Lower leg skin (tissue), 4 donors: ENCODE measurements at places on chromosomes 5 and 9.

- DNase-seq = no peak
Measured at GRCh38 chr9:119273325-119273904, 95.8 kb downstream of the BRINP1 start.

DNA sequence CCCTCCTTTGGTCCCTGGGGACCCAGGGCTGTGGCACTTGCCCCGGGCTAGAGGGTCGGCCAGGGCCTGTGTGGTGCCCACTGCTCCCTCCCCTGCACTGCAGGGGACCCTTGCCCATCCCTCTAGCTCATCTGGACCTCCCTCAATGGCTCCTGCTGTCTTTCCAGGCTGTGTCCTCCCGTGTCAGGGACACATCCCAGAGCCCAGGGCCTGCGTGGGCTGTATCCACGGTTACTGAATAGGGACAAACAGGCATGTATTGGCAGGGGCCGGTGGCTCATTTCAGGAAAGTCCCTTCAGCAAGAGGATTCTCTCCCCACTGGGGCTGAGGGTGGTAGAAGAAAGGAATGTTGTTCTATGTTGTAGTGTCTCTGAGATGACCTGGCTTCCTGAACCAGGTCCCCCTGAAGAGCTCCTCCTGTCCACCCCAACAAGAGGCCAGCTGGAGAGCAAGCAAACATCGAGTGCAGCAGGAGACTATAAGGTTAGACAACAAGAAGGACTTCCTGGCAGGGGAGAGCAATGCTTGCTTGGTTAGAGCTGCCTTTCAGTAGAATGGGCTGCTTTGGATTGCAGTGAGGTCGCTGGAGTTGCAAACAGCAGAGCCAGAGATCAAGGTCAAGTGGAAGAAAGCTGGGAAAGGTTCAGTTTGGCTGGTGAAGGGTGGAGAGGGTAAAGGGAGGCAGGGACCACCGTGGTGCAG is 1.0 kb upstream of the CRB2 start:
- DNase-seq = no peak

DNA sequence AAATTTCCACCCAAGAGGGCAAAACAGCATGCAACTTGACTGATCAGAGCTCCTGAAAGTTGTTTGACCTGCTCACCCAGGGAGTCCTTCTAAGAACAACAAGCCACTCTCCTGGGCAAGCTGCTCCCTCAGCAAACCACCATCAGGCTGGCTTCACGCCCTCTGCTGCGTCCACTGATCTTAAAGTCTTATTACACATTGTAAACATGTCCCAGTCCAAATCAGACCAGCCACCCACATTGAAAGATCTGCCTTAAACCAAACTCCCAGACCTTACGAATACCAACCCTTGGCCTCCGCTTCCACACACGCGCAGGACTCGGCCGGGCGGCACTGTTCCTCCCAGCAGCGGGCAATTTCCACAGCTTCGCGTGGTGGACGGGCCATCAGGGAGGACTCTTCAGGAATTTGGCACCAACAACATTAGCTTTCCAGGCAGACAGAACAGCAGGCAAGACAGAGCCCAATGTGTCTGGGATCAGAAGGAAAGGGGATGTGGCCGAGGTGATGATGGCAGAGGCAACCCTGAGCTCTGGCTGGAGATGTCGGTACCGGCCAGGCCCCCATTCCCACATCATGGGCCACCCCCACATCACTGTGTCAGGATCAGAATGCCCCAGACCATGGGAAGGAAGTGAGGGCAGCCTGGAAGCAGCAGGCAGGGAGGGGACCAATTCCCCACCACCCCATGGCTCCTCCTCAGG is 56.8 kb downstream of the SEMA4D start:
- no peak for DNase-seq

GRCh38 chr5:181042722-181043121 is 2.7 kb downstream of the BTNL9 start:
- no peak for DNase-seq

DNA sequence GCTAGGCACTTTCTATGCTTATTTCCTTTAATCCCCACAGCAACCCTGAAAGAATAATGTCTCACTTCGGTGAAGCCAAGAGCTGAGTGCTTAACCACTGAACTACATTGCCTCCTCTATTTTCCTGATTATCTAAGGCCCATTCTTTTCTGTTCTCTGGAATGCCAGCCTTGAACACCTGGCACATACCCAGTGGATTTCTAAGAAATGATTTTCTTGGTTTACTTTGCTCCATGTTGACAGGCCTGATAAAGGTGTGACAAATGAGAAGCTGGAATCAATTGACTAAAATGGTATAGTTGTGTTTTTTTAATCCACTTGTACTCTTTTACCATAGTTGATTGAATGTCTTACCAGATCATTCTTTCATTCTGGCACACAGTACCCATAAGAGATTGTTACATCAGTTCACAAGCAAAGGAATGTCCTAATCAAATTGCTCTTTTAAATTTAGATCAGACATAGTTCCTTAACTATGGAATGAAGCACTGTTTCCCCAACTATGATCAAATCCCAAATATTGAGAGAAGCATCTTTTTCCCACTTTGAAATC is 9.0 kb upstream of the ENC1 start:
- DNase-seq = no peak

DNA sequence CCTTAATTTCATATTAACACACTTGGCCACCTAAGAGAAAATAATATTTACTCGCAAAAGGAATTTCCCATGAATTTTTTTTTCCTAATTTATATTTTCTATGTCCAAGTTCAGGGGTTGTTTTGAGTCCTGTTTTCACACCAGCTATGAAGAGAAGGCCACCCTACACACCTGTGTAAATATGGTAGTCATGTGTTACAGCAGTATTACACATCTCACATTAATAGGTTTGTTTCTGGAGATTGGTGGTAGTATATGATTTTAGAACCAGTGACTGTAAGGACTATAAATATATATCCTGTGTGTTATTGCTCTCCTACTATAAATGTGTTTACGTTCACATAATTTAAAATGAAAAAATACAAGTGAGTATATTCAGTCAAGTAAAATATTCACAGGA is 147.5 kb downstream of the PAM start:
- no peak for DNase-seq

GRCh38 chr5:173527671-173528070 is 88.8 kb downstream of the BOD1 start:
- no peak for DNase-seq

GRCh38 chr5:150593593-150593992 is 46.9 kb upstream of the SYNPO start:
- no peak for DNase-seq

DNA sequence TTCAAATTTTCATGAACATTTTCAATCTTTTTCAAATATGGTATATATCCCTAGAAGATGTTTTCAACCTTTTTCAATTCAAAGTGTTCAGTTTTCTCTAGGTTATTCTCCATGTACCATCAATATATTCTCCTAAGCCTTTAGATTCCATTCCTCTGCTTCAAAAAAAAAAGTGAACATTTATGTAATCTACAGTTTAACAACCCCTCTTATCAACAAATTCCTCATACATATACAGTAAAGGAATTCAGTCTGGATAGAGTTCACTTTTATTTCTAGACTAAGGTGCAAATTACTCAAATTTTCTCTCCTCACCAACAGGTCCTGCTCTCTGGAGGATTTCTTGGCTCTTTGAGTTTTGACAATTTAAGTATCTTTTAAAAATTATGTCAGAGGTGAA is 150.0 kb downstream of the ARL15 start:
- DNase-seq = no peak

DNA sequence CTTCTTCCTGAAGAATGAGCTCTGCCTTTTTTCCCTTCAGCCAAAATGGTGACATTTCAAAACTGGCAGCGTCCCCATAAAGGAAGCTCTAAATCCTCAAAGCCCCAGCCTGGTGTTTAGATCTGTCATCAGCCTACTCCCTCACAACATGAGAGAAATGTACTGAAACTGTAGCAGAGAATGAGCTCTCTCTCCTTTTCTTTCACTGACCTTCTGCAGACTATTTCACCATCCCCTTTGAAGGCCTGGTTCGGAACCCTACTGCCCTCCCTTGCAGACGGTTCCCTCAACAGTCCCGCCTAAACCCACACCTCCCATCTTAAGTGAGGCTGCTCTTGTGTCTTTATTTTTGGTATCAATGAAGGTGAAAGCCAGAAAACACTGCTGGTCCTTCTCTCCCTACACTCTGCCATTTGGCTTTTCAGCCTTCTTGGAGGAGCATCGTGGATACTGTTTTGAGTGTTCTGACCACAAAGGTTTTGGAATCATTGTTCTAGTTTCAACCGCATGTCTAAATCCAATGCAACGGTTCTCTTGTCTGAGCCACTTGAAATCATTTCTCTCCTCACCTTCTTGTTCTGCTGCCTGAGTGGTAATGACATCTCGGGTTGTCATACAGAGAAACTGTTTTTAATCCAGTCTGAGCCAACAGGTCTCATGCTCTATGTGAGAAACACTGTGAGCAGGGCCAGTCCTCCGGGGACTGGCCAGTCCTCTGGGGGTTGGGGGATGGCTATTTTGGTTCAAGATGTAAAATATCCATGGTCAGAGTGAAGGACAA is 39.0 kb downstream of the ITK start:
- no peak for DNase-seq

- DNase-seq = no peak
Measured at GRCh38 chr9:93452710-93453046, 703 bp downstream of the FAM120AOS start.

DNA sequence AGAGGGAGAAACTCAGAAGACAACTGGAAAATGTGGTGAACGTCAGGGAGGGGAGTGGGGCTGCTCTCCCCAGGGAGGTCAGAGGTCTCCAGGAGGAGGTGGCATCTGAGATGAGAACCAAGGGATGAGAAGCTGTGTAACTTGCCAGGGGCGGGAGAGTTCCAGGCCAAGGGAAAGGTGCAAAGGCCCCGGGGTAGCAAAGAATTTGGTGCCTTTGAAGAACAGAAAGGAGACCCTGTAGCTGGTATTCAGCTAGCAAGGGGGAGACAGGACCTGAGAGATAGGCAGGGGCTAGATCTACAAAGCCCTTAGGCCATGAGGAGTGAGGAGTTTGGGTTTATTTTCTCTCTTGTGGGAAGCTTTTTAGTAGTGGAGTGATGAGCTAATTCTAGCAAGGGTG is 3.3 kb downstream of the DNM1 start:
- DNase-seq = no peak

GRCh38 chr9:95092262-95093072 is 225.0 kb downstream of the FANCC start:
- DNase-seq = no peak

GRCh38 chr5:88840495-88840894 is 42.5 kb downstream of the MEF2C start:
- no peak for DNase-seq

GRCh38 chr5:172058088-172058487 is 51.6 kb upstream of the FBXW11 start:
- no peak for DNase-seq

- DNase-seq = no peak
Measured at GRCh38 chr5:101084353-101084752, 181.3 kb upstream of the ST8SIA4 start.

DNA sequence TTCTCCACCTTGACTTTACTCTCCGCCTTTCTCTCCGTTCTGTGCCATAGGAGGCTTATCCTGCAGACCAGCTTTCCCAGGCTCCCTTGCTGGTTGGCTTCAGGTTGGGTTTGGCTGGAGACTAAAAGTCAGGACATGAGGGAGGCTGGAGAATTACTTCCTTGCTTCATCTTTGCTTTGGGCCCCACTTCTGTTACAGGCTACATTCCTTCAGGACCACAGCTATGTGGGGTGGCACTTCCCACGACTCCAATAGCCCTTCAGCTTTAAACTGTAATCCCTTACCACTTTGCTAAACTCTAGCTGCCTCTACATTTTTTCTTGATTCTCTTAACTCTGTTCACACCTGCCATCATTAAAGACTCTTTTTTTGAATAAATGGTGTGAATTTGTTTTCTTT is 186.7 kb upstream of the NR4A3 start:
- DNase-seq = no peak

DNA sequence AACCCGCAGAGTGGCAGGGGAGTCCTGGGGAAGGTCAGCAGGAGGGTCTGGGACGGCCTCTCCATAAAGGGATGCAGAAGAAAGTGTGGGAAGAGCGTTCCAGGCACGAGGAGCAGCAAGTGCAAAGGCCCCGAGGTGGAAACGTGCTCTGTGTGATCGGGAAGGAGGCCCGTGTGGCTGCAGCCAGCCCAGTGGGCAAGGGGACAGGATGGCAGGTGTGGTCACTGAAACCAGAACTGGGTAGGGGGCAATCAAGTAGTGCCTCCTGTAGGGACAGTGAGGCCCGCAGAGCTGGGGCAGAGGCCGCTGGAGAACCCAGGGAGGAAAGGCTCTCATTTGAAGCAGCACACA is 16.3 kb upstream of the LAMC3 start:
- no peak for DNase-seq

DNA sequence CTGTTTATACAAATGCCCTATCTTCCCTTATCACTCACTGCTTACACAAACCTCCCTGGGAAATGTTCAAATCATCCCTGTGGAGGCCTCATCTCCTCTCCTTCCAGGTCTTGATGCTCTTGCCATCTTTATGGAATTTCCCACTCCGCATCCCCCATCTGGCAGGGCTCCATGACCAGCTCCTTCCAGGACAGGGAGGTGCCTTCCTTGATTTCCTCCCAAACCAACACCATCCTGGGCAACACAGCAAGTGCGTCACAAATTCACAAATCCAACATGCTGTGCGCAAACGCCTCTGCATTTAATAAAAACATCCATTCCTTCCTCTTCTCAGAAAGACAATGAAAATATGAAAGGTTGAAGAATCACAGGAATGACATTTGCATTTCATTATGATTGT is 51.7 kb downstream of the EPB41L4A start:
- DNase-seq = no peak

DNA sequence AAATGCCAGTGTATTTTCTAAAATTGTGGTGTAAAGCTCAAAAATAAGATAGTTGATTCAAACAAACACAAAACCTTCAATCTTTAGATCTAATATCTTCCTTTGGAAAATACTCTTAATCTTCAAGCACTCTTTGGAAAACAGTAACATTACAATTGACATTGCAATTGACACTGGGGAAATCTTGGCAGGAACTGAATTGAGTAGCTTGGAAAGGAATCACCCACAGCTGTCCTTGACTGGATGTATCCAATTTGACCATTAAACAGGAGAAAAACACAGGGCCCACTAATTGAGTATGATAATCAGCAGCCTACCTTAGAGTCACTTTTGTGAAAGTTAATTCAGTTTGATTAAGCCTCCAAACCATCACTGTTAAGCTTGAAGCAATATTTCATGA is 776.7 kb downstream of the DTWD2 start:
- no peak for DNase-seq

GRCh38 chr5:13658761-13659160 is 285.7 kb downstream of the DNAH5 start:
- DNase-seq = no peak

GRCh38 chr5:147055089-147055826 is 176.7 kb upstream of the PPP2R2B start:
- DNase-seq = no peak

- no peak for DNase-seq
Measured at GRCh38 chr5:34930462-34930844, 1.1 kb downstream of the DNAJC21 start.

- no peak for DNase-seq
Measured at GRCh38 chr5:39478863-39479262, 54.1 kb upstream of the DAB2 start.

GRCh38 chr9:133253268-133253667 is 21.7 kb downstream of the ABO start:
- no peak for DNase-seq
